Activated T-helper 9 cell treated with anti-CD3 and anti-CD28 coated beads, Interleukin-2, amount 50 U/mL, for 16 hours (primary cell): ENCODE measurements at places on chromosomes 5 and 9.

DNA sequence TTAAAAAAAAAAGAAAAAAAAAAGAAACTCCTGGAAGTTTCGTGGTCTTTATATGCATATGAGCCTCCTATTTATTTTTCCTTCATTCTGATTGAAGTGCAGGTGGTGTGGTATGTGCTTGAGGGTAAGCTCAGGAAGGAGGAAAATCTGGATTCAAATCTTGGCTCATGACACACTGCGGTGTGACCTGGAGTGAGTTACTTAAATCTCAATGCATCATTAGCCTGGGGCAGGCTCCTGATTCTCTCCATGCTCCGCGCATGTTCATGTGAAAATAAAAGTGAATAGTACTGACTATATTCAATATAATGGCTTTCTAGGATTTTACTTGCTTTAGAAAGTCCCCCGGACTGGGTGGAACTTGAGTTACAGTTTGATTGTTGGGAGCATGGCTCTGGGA lies 35.6 kb downstream of the PTTG1 start:
- no peak for DNase-seq

DNA sequence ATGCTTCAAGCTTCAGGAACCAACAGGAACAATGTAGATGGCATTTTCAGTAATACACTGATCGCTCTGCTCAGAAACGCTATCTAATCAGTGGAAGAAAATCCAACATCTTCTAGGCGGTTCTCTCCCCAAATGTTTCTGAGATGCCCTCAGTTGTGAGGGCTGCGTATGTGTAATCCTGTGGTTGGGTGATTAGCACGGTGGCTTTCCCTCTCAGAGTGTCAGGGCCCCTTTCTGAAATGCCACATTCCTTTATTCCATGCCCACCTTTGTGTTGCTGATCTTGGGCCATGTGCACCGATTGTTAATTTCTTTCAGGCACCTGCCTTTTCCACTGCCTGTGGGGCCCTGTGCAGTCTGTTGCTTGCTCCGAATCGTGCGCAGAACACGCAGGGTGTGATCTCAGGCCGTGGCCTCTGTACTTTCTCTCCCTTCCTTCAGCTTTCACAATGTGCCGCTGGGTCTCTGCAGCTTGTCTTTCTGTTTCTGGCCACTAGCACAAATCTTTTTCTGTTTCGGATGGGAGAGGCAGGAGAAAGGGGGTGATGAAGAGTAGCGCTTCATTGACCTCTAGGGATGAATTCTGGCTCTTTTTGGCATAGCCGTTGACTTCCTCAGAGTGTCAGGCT lies 324.0 kb downstream of the PARP8 start:
- no peak for DNase-seq

GRCh38 chr9:75889577-75889976 lies 896 bp upstream of the PCSK5 start:
- DNase-seq = no peak

DNA sequence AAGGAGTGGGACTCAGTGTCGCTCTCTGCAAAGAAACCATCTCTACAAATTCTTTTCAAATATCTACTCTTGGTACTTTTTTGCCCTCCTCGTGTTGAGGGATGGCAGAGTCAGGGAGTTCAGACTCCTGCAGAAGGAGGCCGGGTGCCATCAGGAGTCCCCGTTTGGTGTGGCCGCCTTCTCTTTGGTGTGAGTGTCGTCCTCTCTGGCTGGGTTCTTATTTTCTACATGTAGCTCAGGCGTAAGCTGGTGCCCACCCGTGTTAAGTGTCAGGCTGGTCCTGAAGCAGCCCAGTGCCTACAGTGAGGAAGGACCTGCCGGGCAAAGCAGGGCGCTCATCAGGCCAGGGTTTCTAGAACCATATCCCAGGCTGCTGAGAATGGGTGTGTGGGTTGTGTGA lies 37.0 kb downstream of the OTULIN start:
- DNase-seq = no peak

DNA sequence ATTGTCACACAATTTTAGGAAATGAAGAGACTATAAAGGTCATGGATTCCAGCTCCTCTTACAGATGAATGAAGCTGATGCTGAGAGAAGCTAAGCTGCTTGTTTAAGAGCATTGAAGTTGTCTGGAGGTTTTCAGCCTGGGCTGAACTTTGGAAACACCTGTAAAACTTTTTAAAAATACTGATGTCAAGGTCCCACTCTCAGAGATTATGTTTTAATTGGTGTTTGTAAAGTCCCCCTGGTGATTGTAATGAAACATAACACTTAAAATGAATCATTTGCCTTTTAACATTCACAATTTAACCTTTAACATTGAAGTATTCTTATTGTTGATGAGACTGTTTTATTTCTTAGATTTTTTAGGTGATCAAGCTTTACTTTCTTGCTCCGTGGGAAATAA lies 16.4 kb downstream of the RAD23B start:
- DNase-seq = no peak

- DNase-seq = no peak
These were observed 324.4 kb upstream of the MPDZ start for GRCh38 chr9:13603921-13604320.
